Cardiac fibroblast (primary cell): ENCODE measurements at places on chromosomes 2 and 18.

DNA sequence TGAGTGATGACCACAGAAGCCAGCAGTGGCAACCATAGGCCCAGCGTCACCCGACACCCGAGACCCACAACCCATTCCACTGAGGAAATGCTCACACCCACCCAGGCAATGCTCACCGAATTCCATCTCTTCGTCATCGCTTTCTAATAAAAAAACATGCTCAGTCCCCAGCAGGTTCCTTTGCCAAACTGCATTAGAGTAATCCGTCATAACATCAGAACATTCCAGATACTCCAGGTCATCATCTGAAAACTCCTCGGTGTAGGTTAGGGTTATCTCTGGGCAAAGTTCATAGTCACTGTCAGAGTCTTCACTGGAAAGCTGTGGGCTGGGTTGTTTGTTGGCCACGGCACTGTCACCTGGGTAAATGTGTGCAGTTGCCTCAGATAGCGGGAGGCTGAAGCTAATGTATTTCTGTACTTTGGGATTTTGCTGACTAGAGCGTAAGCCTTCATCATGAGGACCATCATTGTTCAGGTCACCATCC is 49.3 kb downstream of the ALPK2 start:
- DNase-seq = peak; percentile 57

- no peak for DNase-seq
Observed at GRCh38 chr2:21972586-21972985, 848.8 kb downstream of the TDRD15 start.

DNA sequence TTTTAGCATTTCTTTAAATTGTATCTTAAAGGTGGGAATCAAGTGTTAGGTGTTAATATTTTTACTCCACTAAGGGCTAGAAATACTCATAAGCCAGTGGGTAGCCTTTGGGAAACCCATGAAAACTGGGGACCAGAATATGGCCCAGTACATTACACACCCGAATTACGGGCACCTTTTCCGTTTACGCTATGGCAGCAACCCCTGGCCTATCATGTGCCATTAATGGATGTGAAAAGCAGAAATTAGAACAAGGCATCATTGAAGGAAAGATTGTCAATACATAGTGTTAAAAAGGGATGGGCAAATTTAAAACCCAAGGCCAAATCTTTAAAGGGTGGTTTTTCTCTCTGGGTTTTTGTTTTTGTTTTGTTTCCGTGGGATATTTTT is 781 bp downstream of the FARP2 start:
- no peak for DNase-seq

GRCh38 chr2:222017252-222017850 is 281.4 kb downstream of the PAX3 start:
- DNase-seq = no peak

DNA sequence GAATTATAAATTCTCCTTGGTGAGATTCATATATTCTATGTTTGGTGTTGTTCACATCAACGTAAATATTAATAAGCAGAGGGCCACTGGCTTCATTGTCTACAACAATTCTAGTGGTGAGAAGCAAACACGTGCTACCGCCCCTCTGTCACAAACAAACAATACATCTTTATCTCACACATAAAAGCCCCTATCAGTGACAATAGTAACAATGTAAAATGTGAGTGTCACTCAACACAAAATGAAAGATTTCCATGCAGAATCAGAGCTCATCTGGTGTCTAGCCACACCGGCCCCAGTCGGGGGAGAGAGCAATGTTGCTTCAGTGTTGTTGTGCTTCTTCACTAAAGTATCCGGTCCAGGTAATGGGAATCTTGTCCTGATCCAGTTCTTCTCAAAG is 932.6 kb downstream of the SOCS6 start:
- DNase-seq = no peak

DNA sequence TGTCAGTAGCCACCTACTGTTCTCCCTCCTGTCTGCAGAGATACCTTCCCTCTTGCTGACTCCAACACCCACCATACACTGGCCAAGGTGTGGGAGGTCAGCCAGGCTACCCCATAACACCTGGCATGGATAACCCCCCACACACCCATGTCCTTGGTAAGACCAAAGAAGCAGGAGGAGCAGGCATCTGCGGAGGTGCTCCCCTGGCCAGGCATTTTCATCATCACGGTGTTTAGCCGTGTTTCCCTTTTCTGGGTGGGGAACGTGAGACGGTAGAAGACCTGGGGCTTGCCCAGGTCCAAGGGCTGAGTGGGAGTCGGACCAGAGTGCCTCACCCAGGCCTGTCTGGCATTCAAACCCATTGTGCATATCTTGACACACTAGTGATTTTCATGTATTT is 150.3 kb downstream of the SMAD7 start:
- DNase-seq = no peak

GRCh38 chr18:2588666-2589344 is 17.4 kb downstream of the NDC80 start:
- no peak for DNase-seq

- no peak for DNase-seq
Observed at GRCh38 chr2:29744976-29745375, 176.4 kb downstream of the ALK start.

DNA sequence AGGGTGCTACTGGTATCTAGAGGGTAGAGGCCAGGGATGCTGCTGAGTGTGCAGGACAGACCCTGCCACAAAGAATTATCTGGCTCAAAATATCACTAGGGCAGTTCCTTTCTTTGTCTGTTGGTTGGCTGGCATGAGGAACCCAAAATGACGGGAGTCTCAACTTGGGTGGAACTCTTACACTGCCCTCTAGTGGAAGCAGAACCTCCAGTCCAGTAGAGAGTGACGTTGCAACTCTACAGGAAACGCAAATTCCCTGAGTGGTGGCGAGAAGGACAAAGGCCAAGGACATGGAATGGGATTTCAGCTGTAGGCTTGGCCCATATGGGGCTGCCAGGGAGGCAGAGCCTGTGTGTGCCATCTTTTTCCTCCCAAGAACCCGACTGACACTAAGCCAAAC is 47.1 kb downstream of the COPS8 start:
- DNase-seq = no peak

DNA sequence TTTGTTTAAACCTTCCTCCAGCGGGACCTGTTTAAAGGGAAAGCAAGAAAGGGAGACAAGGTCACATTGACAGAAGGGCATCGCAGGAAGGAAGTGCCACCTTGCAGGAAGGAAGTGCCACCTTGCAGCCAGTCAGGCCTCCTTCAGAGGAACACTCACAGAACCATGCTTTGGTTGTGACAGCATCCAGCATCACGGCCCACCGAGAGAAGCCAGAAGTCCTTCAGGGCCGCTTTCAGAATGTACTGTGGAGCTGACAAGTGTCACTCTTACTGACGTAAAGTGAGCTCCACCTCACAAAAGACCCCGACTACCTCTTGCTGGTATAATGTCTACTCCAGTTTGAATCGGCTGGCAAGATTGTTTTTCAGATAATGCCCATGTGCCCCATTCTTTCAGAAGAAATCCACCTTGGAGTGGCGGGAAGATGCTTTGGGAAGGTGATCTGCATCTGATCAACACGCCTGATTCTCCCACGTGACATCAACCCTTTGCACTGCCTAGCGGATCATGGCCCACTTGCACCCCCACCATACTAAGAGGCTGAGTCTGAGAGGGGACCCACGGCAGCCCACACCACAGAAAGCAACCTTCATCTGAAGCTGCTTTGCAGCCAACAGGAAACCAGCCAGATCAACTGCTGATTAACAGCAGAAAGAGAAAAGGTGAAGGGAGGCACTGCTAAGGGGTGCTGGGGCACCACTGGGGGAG is 99.8 kb downstream of the UXS1 start:
- no peak for DNase-seq

GRCh38 chr2:149573760-149574159 is 13.8 kb downstream of the MMADHC start:
- DNase-seq = peak; percentile 37

DNA sequence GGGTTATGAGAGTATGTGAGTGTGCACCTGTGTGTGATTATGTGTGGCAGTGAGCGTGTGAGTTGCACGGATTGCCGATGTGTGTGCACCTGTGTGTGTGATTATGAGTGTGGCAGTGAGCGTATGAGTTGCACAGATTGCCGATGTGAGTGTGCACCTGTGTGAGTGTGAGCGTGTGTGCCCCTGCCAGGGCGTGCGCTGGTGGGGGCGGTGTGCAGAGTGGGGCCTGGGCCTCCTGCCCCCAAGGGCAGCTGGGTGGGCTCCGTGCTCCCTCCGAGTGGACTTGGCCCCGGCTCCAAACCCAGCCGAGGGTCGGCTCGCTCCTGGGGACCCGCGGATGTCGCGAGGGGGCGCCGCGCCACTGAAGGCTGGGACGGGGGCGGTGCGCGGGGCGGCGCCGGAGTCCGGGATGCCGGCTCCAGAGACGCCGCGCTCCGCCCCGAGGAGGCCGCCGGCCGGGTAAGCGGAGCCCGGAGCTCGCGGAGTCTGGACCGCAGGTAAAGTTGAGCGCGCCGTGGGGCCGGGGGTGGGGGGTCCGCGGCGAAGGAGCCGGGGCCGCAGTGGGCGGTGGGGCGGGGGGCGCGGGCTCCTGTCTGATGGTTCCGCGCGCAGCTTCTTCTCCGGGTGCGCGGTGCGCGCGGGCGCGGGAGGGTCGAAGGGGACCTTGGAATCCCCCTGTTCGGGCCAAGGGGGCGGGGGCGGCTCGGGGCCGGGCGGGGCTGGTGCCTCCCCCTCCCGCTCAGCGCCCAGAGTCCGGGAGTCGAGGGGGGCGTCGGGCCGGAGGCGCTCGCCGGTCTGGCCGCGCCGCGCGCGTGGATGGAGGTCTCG is at the start of gene KCNG2:
Gene KCNG2, plus strand, starts transcription at position 421 of the 828 bp plus-strand sequence. CDS start 65,730 bp downstream, outside the sequence.
- peak; percentile 39 for DNase-seq

DNA sequence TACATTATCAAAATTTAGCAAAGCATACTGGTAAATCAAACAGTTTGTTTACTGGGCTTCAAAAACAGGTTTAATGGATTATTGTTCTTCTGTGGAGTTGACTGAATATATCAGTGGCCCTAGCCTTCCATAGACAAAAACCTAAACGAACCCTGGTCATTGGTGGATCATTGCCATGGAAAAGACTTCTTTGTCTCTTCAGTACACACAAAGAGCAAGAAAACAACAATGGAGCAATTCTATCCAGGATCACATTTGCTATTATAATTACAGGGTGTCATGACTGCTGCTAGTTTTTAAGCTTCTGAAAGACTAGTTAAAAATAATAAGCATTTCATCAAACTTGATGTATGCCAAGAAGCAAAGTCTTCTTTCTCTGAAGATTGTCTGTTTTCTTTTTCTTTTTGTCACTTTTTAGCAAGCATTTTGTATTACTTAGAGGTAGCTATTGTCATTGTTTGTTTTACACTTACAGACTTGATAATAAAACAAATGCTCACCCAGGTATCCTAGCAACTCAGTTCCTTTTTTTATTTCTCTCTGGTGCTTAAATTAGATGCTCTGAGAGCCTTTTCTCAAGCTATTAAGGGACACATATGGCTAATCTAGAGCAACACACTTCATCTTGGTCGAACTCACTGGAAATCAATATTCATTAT is 1228.7 kb upstream of the DDX18 start:
- no peak for DNase-seq
